DMS79 treated with DMSO at 0.1 percent for 48 hours (cell line): ENCODE measurements at places on chromosomes 7 and 10.

DNA sequence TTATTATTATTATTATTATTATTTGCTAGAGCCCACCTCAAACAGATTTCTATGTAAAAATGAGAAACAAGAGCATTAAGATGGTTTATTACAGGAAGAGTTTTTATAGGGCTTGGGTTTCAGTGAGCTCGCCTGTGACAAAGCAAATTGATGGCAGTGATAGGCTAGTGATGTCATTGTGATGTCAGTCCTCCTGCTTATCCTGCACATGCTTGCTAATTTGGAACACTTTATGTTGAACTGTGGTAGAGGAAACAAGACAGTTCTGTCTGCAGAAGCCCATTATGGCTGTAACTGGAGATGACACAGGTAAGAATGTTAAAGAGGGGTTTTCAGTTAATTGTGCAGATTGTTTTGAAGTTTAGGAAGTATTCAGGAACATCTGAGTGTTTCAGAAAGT is 68.3 kb downstream of the CREM start:
- no peak for DNase-seq

DNA sequence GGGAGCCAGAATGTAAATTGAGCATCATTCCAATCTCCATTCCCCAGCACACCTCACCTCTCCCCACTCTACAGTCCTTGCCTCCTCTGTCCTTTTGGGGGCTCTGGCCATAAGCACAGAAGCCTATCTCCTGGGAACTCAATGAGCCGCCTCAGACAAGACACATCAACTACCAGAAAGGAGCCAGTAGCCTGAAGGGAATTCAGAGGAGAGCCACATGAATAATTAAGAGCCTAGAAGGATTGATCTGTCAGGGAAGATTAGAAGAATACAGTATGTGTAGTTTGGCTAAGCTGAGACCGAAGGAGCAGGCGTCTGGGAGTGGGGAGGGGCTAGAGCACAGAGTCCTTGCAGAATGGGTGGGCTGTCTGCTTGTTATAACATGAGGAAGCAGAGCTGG is 31.2 kb downstream of the FRMD4A start:
- DNase-seq: no peak

- DNase-seq: no peak
These were observed 33.5 kb upstream of the UMAD1 start for GRCh38 chr7:7607010-7607409.

DNA sequence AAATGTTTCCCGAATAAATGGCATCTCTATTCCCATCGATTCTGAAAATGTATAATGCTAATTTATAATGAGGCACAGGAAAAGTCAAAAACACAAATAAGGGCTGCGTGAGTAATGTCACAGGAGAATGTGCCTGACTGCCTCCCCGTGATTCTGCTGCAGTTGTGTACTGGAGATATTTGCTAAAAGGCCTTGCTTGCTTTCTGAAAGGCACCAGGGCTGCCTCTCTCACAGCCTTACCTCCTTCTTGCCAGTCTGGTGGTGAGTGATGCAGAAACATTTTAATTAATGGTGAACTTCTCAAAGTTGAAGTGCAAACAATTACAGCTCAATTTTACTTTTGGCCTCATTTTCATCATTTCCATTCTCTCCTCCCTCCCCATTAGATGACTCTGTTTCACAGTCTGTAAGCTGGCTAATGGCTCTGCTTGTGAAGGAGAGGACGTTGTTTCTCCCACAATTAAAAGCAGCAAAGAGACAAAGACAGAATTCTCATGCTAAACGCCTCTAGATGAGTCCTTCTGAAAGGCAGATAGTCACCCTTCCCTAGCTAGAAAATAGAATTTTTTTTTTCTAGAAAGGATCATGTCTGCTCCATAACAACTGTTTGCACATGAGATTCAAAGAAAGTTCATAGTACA is 377.6 kb downstream of the MDFIC start:
- no peak for DNase-seq

DNA sequence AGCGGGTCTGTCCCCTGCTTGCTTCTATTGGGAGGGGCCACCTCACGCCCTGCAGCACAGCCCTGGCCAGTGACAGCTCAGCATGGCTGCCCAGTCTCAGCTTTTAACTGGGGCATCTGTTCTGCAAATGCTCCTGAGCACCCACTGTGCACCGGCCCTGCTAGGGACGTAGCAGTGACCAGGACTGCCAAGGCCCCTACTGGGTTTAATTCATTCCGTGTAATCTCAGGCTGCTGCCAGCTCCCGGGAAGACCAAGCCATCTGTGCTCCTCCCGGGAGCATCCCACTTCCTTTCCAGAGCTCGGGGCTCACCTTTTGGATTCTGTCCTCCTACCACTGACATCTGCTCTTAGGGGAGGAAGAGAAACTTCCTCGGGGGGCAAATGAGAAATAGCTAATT is 85.2 kb downstream of the ADARB2 start:
- no peak for DNase-seq
